Osteoblast (primary cell): ENCODE measurements at places on chromosomes 16 and 17. TPM values are rescaled to one million over a fixed set of nuclear protein-coding genes. Genes with fewer than 3 reads are reported as not detected.

- H3K4me1 ChIP-seq = peaks cover 7% of the 10 kb centered on the region
- no peaks in the 10 kb centered on the region for H3K27me3 ChIP-seq
- H3K36me3 ChIP-seq = peaks cover 8% of the 10 kb centered on the region
- no peak overlapping the region for H3K4me3 ChIP-seq
- DNase-seq = peak; percentile 100
- no peak overlapping the region for H3K27ac ChIP-seq
Observed at GRCh38 chr17:47698749-47699535, 5.0 kb downstream of the TBKBP1 start.

GRCh38 chr16:31118223-31119155 is 1.0 kb downstream of the KAT8 start:
- H3K27me3 ChIP-seq = no peaks in the 10 kb centered on the region
- DNase-seq = peak; percentile 95
- H3K4me3 ChIP-seq = peak overlapping the region; percentile 80
- peaks cover 33% of the 10 kb centered on the region for H3K36me3 ChIP-seq
- H3K27ac ChIP-seq = peak overlapping the region; percentile 97

DNA sequence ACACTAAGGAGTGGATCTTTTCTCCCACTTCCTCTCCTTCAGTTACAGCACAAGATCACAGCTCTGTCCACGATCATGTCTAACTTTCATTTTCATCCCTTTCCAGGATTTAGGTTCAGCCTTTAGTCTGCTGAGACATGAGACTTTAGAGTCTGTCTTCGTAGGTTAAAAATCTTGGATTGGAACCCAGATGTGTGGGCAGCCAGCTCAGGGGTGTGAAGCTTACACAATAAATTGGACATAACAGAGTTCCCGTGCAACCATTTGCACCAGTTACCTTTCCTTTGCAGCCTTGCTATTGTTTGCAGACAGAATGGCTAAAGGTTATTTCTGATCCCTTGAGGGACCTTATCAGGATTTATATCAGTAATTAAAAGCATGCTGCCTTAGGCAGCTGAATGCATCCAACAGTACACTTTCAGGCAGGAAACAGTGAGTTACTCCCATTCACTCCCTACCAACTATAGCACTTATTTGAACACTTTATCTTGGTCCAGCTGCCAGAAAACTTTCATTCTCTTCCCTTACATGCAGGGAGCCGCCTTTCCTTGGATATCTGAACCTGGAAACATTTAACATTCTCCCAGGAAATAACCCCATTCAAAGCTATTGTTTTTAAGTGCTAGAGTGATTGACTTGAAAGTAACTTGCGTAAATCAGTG is 87.3 kb downstream of the TMEM100 start:
- no peak overlapping the region for H3K27ac ChIP-seq
- H3K4me3 ChIP-seq = peak overlapping the region; percentile 49
- DNase-seq = peak; percentile 41
- peaks cover 7% of the 10 kb centered on the region for H3K4me1 ChIP-seq

DNA sequence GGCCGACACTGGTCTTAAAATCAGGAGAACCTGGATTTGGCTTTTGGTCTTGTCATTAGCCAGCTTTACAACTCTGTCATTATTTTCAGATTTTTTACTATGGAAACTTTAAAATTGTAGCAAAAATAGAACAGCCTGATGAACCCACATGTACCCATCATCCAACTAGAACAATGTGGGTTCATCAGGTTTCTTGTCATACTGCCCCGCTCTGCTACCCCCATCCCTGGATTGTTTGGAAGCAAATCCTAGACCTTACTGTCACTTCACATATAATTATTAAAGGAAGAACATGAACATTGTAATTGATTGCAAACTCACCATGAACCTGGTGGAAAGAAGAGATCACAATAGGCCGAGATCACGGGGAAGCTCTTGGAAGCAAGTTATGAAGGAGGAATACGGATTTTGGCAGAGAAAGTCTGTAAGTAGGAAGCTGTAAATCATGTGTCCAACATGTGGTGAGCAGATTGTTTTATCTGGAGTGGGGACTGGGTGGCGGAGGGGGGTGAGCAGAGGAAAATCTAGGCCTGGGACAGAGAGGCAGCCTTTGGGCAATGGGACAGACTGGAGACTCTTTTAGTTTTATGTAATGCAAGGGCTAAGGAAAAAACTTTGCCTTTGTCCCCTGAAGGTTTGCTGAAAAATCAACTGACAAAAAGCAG is 67.0 kb downstream of the PITPNC1 start:
- DNase-seq = no peak
- H3K36me3 ChIP-seq = no peaks in the 10 kb centered on the region
- H3K27me3 ChIP-seq = no peaks in the 10 kb centered on the region
- no peak overlapping the region for H3K4me3 ChIP-seq
- peaks cover 12% of the 10 kb centered on the region for H3K4me1 ChIP-seq

ITGA2B gene
- total RNA-seq = 0.59 TPM in 1 of 2 replicates, not detected in the other

DNA sequence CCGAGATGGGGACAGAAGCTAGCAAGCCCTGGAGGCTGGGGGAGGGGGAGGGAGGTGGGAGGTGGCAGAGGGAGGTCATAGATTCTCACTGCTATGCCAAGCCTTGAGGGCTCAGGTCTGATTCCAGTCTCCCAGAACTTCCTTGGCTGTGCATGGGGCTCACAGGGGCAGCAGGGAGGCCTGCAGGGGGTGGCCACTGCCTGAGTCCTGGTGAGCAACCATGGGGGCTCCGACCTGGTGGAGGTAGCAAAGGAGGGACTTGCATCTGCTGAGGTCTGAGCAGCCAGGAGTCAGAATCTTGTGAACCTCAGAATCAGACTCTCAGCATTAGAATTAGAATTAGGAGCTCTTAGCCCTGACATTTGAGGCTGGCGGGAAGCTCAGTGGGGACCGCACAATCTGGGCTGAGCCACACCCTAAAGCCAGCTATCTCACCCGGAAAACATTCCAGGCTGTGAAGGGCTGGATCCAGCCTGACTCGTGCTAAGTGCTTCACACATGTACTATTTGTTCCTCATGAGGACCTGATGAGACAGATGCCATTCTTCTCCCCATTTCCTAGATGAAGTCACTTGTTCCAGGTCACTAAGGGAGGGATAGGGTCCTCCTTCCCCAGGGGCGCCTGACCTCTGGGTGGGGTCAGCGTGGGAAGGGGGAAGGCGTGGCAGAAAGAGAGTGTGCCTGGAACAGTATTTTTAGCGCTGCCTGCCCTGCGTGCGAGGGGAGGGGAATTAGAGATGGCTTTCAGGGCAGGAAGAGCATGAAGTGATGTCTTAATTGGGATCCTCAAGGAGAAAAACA is 17.3 kb upstream of the KCNJ12 start:
- H3K27ac ChIP-seq = no peak overlapping the region
- H3K4me1 ChIP-seq = no peaks in the 10 kb centered on the region
- H3K27me3 ChIP-seq = peaks cover 8% of the 10 kb centered on the region
- no peaks in the 10 kb centered on the region for H3K36me3 ChIP-seq
- peak; percentile 94 for DNase-seq

GRCh38 chr17:72813481-72813880 is 279.0 kb downstream of the SLC39A11 start:
- no peaks in the 10 kb centered on the region for H3K36me3 ChIP-seq
- H3K27ac ChIP-seq = no peak overlapping the region
- H3K4me1 ChIP-seq = peaks cover 16% of the 10 kb centered on the region
- H3K4me3 ChIP-seq = no peak overlapping the region
- no peak for DNase-seq

DNA sequence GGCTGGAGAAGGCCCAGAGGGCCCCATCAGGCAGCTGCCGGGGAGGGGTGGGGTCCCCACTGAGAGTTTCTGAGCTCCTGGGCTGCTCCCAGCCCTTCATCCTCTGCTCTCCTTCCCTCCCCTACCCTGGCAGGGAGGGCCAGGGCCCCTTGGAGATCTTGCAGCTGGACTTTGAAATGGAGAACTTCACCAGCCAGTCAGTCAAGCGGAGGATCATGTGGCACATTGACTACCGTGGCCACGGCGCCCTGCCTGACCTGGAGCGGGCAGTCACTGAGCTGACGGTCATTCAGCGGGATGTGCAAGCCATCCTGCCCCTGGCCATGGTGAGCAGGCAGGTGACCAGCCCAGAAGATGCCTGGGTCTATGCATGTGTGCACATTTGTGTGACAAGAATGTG is 49.5 kb downstream of the TMEM132E start:
- no peak overlapping the region for H3K27ac ChIP-seq
- H3K4me1 ChIP-seq = no peaks in the 10 kb centered on the region

KCNG4 gene
- not detected in 2 replicates for total RNA-seq

DNA sequence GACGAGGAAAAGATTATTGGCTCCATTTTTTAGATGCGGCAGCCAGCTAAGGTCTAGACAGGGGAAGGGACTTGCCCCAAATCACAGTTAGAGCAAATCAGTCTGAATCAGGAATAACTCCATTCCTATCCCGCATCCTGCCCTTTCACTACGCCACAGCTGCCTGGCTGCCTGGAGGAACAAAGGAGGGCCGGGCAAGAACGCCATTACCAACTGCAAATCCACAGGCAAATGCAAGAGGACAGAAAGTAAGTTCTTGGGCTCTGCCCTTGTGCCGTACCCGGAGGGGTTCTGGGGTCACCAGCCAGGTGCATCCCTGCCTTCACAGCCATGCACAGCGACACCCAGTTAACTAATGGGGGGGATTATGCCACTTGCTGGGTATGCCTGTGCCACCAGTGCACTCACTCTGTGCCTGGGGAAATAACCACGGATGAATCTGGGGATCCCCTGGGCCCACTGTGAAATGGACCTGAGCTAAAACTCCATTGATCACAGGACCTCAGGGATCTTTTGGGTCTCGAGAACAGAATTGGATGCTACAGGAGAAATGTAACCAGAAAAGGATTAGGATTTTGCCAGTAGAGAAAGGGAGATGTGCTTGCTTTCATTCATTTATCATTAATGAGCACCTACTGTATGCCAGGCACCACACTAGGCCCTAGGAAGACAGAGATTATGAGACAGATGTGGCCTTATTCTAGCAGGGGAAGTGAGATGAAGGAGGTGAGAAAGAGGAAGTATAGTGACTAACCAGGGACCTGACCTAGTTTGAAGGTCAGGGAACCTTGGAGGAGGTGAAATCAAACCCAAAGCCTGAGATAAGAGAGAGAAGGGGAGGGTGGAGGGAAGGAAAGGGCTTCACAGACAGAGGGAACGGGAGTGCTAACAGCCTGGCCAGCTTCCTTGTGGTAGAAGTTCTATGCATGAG is 17.7 kb downstream of the BCL7C start:
- DNase-seq = peak; percentile 86
- peaks cover 20% of the 10 kb centered on the region for H3K4me1 ChIP-seq
- H3K27ac ChIP-seq = peak overlapping the region; percentile 88
- peaks cover 10% of the 10 kb centered on the region for H3K36me3 ChIP-seq
- no peaks in the 10 kb centered on the region for H3K27me3 ChIP-seq

MYO15B gene
- total RNA-seq = 0.88 and 1.4 TPM in 2 replicates
